Placental epithelial cell (primary cell): ENCODE measurements at places on chromosomes 1 and 21. TPM values are rescaled to one million over a fixed set of nuclear protein-coding genes. Genes with fewer than 3 reads are reported as not detected.

Gene OR2L8
- 0.39 TPM in 1 of 2 replicates, not detected in the other for total RNA-seq

Gene ZFP69B
- total RNA-seq = 2.7 and 4.1 TPM in 2 replicates

Gene OR6P1
- not detected in 2 replicates for total RNA-seq

Gene HRNR
- not detected in 2 replicates for total RNA-seq

Gene CPLANE2
- 7.9 and 13.8 TPM in 2 replicates for total RNA-seq
